Natural killer cell treated with Interleukin-12 subunit alpha and Interleukin-12 subunit beta and Interleukin-15 and Interleukin-18, amount 100 ng/mL, for 72 hours (primary cell): ENCODE measurements at places on chromosomes 4 and X. TPM values are rescaled to one million over a fixed set of nuclear protein-coding genes. Genes with fewer than 3 reads are reported as not detected.

PRAF2 gene
- total RNA-seq = 16.4 TPM

DNA sequence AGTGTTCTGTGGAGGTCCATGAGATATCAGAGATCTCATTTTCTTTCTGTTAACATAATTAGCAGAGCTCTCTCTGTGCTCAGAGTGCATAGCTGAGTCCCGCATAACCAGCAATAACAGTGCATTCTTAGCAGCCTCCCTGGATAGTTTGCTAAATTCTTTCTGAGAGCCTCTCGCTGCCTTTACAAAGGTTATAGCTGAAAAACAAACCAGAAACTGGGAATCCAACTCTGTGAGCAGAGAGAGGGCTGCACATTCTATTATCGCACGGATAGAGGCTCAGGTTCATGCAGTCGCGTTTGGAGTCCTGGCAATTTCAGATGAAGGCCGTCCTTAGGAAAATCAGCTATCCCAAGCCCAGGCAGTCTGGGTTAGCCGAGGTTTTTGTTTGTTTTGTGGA is 1.2 kb downstream of the ENPP6 start:
- H3K36me3 ChIP-seq = peaks cover 6% of the 10 kb centered on the region
- peaks cover 15% of the 10 kb centered on the region for H3K27me3 ChIP-seq
- no peak overlapping the region for H3K4me3 ChIP-seq
- H3K4me1 ChIP-seq = no peaks in the 10 kb centered on the region
- no peak overlapping the region for H3K27ac ChIP-seq

- no peak overlapping the region for H3K4me3 ChIP-seq
- no peaks in the 10 kb centered on the region for H3K36me3 ChIP-seq
- no peaks in the 10 kb centered on the region for H3K4me1 ChIP-seq
- no peak for DNase-seq
Observed at GRCh38 chr4:77347351-77347966, 190.5 kb downstream of the CCNG2 start.

SLC6A14 gene
- not detected for total RNA-seq

DNA sequence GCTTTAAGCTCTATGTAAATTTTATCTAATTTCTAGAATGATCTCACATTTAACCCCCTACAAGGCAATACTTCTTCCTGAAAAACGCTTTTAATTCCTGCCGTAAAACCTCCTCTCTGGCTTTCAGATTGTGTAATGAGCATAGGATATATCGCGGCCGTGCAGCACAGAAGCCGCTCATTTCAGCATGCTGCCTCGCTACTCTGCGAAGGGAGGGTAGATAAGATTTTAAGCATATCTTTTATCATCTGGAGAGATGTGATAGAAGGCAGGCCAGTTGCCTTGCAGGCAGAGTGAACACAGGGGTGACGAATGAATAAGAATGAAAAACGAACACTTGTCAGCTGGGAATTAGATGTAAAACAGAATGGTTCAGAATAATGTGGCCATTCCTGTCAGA is 265.5 kb downstream of the UNC5C start:
- no peak overlapping the region for H3K4me3 ChIP-seq
- H3K27ac ChIP-seq = no peak overlapping the region
- H3K4me1 ChIP-seq = no peaks in the 10 kb centered on the region
- no peak for DNase-seq
- H3K27me3 ChIP-seq = no peaks in the 10 kb centered on the region
- peaks cover 6% of the 10 kb centered on the region for H3K36me3 ChIP-seq

SLC9B1 gene
- not detected for total RNA-seq

HPGDS gene
- total RNA-seq = 1.5 TPM

MXRA5 gene
- total RNA-seq = not detected

GRCh38 chr4:120331486-120332370 is 265.1 kb upstream of the MAD2L1 start:
- no peak overlapping the region for H3K27ac ChIP-seq
- H3K27me3 ChIP-seq = no peaks in the 10 kb centered on the region
- H3K4me3 ChIP-seq = no peak overlapping the region
- no peaks in the 10 kb centered on the region for H3K4me1 ChIP-seq
- DNase-seq = no peak

GRCh38 chr4:159564615-159565014 is 461.7 kb downstream of the RAPGEF2 start:
- no peaks in the 10 kb centered on the region for H3K27me3 ChIP-seq
- DNase-seq = no peak

ARMCX4 gene
- 7.4 TPM for total RNA-seq

- no peak overlapping the region for H3K4me3 ChIP-seq
- no peaks in the 10 kb centered on the region for H3K36me3 ChIP-seq
- H3K4me1 ChIP-seq = no peaks in the 10 kb centered on the region
- H3K27ac ChIP-seq = no peak overlapping the region
- no peak for DNase-seq
- no peaks in the 10 kb centered on the region for H3K27me3 ChIP-seq
Observed at GRCh38 chr4:125703443-125703842, 388.7 kb downstream of the FAT4 start.

- H3K27ac ChIP-seq = no peak overlapping the region
- no peak for DNase-seq
- H3K4me3 ChIP-seq = no peak overlapping the region
Observed at GRCh38 chrX:15435836-15436619, 51.8 kb upstream of the VEGFD start.

- H3K27ac ChIP-seq = no peak overlapping the region
- no peak overlapping the region for H3K4me3 ChIP-seq
- peaks cover 4% of the 10 kb centered on the region for H3K27me3 ChIP-seq
- DNase-seq = peak; percentile 82
Observed at GRCh38 chrX:131729295-131729694, 185.4 kb downstream of the OR13H1 start.

EVC2 gene
- total RNA-seq = 0.12 TPM

DNA sequence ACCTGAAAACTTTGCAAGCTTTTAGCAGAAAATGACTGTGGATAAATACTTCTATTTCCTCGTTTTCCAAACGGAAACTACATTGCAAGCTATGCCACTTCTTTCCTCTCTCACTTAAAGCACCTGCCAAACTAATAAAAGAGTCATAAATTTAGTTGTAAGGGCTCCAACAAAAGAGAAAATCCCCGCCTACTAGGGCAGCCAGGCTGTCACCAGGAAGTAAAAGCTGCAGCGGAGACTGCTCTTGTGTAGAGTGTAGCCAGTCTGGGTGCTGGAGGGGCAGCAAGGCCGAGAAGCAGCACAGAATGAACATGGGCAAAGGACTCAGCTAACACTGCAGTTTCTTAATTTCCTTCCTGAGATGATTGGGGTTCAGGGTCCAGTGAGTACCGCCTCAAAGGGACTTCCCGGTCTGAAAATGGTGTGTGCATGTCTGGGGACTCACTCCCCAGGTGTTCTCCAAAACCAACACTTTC is 89.3 kb upstream of the MAML3 start:
- no peaks in the 10 kb centered on the region for H3K36me3 ChIP-seq
- peak overlapping the region; percentile 31 for H3K4me3 ChIP-seq
- no peak for DNase-seq
- no peak overlapping the region for H3K27ac ChIP-seq
- H3K27me3 ChIP-seq = peaks cover 9% of the 10 kb centered on the region
- peaks cover 18% of the 10 kb centered on the region for H3K4me1 ChIP-seq

DNA sequence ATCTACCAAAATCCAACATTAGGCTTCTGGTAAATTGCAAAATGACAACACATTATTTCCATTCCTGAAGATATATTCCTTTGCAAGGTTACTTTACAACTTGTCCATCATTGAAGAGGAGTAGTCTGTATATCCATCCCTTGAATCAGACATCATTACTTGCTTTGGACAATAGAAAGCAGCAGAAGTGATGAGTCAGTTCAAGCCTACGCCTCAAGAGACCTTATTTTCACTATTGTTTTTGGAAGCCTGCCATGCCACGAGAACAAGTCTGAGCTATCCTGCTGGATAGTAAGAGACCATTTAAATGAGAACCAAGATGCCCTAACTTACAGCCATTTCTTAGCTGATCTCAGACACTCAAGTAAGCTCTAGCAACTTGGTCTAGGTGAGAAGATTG is 246.0 kb upstream of the HHIP start:
- DNase-seq = no peak
- H3K4me3 ChIP-seq = no peak overlapping the region
- no peak overlapping the region for H3K27ac ChIP-seq
- H3K4me1 ChIP-seq = no peaks in the 10 kb centered on the region

GRCh38 chr4:41751449-41752061 is 3.0 kb upstream of the PHOX2B start:
- no peaks in the 10 kb centered on the region for H3K4me1 ChIP-seq
- H3K27me3 ChIP-seq = peaks cover 79% of the 10 kb centered on the region
- no peaks in the 10 kb centered on the region for H3K36me3 ChIP-seq
- DNase-seq = no peak
- H3K27ac ChIP-seq = no peak overlapping the region

STAP1 gene
- 9.6 TPM for total RNA-seq

NDP gene
- not detected for total RNA-seq

GNRHR gene
- total RNA-seq = not detected

ITIH6 gene
- total RNA-seq = not detected

SLC7A11 gene
- 9.1 TPM for total RNA-seq

DNA sequence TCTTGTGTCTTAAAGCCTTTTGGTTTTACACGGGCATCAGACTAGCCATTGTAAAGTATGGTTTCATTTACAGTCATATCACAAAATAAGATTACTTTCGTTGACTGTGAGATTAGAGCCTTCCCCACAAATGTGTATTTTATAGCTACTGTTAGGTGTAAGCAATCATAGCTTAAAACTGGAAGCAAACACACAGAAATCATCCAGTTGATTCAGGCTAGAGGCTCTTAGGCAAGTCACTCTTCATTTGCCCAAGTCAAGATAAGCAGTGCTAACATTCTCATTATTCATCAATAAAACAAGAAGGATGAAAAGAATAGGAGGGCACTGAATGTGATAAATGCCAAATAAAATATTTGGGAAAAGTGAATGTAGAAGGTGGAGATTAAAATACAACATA is 448.7 kb upstream of the FAM241A start:
- no peak overlapping the region for H3K4me3 ChIP-seq
- DNase-seq = no peak
- H3K4me1 ChIP-seq = no peaks in the 10 kb centered on the region
- no peaks in the 10 kb centered on the region for H3K27me3 ChIP-seq
- H3K27ac ChIP-seq = no peak overlapping the region

DNA sequence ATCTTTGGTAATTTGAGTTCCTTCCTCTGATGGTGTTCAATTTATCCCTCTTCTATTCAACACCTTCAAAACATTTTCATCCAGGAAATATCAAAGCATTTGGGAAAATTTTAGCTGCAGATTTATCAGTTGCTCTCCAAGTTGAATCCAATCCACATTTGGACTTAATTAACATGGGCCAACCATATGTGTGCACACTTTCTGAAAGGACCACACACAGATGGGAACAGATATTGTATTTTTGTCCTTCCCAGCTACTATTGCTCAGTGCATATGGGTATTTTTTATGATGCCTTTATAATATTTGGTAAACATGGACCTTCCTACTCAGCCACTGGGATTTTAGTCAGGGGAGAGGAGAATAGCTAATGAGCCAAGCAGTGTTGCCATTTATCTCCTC is 65.2 kb downstream of the GLRA2 start:
- DNase-seq = no peak
- H3K27ac ChIP-seq = no peak overlapping the region
- no peaks in the 10 kb centered on the region for H3K4me1 ChIP-seq
- H3K27me3 ChIP-seq = no peaks in the 10 kb centered on the region
- no peaks in the 10 kb centered on the region for H3K36me3 ChIP-seq

TCP11X2 gene
- not detected for total RNA-seq

GRCh38 chr4:178633263-178633662 is 1191.0 kb upstream of the AGA start:
- no peak for DNase-seq
- H3K36me3 ChIP-seq = peaks cover 12% of the 10 kb centered on the region
- no peak overlapping the region for H3K4me3 ChIP-seq
- H3K4me1 ChIP-seq = no peaks in the 10 kb centered on the region

- peaks cover 2% of the 10 kb centered on the region for H3K27me3 ChIP-seq
- no peak for DNase-seq
- no peak overlapping the region for H3K27ac ChIP-seq
- no peak overlapping the region for H3K4me3 ChIP-seq
- no peaks in the 10 kb centered on the region for H3K36me3 ChIP-seq
- H3K4me1 ChIP-seq = no peaks in the 10 kb centered on the region
Observed at GRCh38 chr4:3483471-3483921, 20.4 kb downstream of the DOK7 start.

DNA sequence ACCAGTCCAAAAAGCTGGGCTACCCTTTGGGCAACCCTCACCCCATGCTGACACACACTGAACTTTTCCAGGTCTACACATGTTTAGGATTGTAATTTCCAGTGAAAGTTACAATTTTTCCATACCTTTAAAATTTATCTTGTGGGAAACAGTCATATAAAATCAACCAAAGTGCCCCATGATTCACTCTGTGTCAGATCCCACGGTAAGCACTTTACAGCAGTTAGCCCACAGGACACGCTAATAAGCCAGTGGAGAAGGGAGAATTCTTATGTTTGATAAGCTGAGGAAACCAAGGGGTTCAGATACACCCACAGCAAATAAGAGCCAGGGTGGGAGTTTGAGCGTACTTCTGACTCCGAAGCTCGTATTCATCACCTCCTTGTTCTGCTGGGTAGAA is 72.4 kb upstream of the TBL1X start:
- no peak overlapping the region for H3K27ac ChIP-seq
- peaks cover 17% of the 10 kb centered on the region for H3K4me1 ChIP-seq
- H3K27me3 ChIP-seq = no peaks in the 10 kb centered on the region
- no peak for DNase-seq
- no peaks in the 10 kb centered on the region for H3K36me3 ChIP-seq
- no peak overlapping the region for H3K4me3 ChIP-seq

GRCh38 chr4:41060352-41061334 is 153.7 kb downstream of the APBB2 start:
- no peaks in the 10 kb centered on the region for H3K27me3 ChIP-seq
- H3K4me1 ChIP-seq = no peaks in the 10 kb centered on the region
- H3K4me3 ChIP-seq = no peak overlapping the region
- no peaks in the 10 kb centered on the region for H3K36me3 ChIP-seq
- DNase-seq = no peak
- no peak overlapping the region for H3K27ac ChIP-seq

GRIA3 gene
- not detected for total RNA-seq

DNA sequence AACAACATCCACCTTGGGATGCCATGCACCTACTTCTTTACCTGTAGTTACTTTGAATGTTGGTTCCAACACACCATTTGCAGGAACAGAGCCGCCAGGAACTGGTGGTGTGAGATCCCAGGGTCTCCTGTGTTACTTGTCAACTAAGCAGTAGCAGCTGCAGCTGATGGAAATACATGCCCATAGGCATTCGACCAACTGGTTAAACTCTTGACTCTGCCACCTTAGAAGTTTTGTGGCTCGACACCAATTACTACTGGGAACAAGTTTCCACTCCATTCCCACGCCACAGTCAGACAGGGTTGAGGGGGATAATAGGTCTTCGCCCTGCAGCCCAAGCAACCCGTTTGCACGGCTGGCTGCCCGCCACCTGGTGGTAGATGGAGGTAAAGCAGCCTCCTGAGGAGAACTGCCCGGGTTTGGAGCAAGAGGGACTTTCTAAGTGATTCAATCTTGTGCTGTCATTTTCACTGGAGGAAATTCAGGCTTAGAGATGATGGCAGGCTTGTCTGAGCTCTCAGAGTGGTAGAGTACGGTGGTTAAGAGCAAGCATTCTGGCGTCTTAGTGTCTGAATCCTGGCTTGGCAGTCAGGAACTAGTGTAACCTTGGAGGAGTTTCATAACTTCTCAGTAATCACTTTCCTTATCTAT is 119.1 kb upstream of the TRIM2 start:
- peak overlapping the region; percentile 79 for H3K27ac ChIP-seq
- peaks cover 41% of the 10 kb centered on the region for H3K4me1 ChIP-seq
- H3K36me3 ChIP-seq = no peaks in the 10 kb centered on the region
- H3K27me3 ChIP-seq = peaks cover 12% of the 10 kb centered on the region
- no peak overlapping the region for H3K4me3 ChIP-seq
